Cortex of kidney (tissue), 1 donor: ENCODE measurements at places on chromosomes 12 and 14.

DNA sequence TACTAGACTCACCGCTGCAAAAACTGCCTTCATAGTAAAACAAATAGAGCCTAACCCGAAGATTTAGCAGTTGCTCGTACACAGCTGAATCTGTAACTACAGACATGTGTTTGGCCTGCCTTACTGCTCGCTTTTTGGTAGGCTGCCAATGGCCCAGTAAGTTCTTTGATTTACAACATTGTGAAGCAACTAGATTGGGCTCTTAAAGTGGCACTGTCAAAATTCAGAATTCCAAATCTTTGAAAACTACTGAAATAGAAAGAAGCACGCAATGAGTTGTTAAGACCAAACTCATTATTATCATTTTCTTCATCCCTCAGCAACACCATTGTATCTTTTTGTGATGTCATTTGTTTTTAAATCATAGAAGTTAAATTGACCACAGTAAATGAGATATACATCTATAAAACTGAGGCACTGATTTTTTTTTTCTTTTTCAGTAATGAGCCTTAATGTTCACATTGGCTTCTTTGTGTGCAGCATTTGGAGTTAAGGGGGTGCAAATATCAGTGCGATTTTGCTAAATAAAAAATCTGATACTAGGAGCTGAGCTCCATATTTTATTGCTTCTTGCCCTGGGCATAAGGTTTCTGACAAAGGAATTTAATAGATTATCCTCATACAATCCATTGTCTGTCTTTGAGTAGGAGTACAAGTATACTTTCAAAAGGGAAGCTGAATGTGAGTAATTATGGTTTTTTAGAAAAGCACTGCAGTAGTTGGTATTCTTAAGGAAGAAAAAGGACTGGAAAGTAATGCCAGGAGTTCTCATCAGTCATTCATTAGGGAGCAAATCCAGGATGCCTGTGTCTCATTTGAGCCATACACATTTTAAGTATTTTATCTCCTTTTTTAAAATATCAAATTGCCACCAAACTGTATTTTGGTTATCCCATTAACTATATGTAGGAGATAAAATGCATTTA, 138.5 kb downstream of the KICS2 start:
- no peak for DNase-seq

- DNase-seq, result no peak
Observed at GRCh38 chr12:82883394-82884355, 197.0 kb downstream of the TMTC2 start.

DNA sequence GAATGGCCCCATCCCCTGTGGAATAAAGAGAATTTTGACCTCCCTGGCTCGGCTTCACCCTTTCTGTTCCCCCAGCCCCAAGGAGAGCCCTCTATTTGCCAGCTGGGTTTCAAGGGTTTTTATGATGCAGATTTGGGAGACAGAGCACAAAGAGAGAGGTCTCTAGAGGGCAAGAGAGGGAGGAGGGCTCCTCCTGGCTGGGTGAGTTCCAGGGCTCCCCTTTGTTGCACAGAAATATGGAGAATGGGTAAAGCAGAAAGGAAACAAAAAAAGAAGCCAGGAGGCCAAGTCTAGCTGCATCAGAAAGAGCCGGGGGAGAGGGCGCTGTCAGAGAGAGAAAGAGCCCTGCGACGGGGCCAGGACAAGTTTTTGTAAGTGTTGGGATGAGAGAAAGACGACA, 319.6 kb upstream of the RTL1 start:
- DNase-seq, result no peak

GRCh38 chr14:103491691-103492090, 30.9 kb downstream of the CKB start:
- DNase-seq, result no peak

DNA sequence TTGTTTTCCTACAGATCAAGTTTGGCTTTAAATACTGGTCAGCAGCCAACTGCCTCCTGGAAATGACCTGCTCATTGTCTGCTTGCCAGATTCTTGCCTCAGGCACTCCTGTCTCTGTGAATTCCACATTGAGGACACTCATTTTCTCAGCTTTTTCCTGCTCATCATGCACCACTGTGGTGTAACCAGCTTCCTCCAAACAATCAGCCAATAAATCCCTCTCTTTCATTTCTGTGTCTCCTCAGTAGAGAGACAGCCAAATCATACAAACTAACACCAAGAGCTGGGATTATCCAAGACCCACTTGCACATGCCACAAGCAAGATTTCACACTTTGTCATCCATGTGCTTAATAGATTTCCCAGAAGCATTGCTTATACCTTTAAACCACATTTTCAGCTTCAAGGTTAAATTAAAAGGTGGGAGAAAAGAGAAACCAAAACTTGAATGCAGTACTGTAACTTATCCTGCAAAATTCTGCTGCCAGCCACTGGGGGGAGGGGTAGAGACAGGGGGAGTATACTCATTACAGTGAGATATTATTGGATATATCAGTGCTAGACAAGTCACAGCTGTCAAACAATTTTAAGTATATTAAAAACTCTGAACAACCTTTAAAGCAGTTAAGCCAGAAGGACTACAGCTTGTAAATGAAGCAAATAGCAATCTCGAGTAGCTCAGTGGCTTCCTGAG, 105.0 kb downstream of the PPP2R5E start:
- DNase-seq, result no peak

- no peak for DNase-seq
Observed at GRCh38 chr14:61120576-61120975, 139.5 kb downstream of the SLC38A6 start.

DNA sequence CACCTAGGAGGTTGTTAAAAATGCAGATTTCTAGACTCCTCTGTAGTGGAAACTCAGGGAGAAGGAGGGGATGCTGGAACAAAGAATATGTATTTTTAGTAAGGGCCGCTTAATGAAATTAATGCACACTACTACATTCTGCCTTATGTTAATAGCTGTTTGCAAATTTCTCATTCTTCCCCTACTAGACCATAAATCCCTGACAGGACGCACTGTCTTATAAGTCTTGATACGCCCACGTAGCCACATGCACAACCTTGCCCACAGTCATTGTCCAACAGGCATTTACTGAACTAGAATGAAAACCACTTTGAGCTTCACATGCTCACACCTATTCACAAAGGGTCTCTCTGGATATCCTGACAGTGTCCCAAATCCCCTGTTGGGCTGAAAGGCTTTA, 10.5 kb downstream of the KRT2 start:
- DNase-seq, result no peak

DNA sequence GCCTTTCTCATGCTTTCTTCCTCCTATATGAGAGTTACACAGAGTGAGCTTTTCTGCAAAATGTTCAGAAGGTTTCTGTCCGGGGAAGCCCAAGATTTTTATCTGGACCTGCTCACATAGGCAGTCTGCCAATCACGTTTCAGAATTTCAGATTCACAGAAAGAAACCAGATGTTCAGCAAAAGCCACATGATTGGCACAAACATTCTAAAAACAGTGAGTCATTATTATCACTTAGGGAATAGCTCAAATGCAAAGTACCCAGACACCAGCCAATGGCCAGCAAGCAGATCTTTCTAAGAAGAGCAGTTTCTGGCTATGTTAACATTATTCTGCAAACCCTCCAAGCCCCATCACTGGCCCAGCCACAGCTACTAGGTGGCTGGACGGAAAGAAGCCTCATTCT, 1558.5 kb upstream of the TMEM132C start:
- no peak for DNase-seq
